GM12878 (cell line): ENCODE measurements at places on chromosomes 5 and 9. TPM values are rescaled to one million over a fixed set of nuclear protein-coding genes. Genes with fewer than 3 reads are reported as not detected.

NHP2 gene
- polyA plus RNA-seq = 513 and 528 TPM in 2 replicates

PCDHB1 gene
- polyA plus RNA-seq = not detected in 2 replicates

TEX48 gene
- not detected in 2 replicates for polyA plus RNA-seq

EQTN gene
- not detected in 2 replicates for polyA plus RNA-seq

CKMT2 gene
- polyA plus RNA-seq = 0.22 and 1.2 TPM in 2 replicates

IRX2 gene
- polyA plus RNA-seq = not detected in 2 replicates

MED22 gene
- polyA plus RNA-seq = 23.8 and 24.3 TPM in 2 replicates

SLC36A1 gene
- 2.4 and 4.1 TPM in 2 replicates for polyA plus RNA-seq

PNPLA7 gene
- 0.07 and 0.11 TPM in 2 replicates for polyA plus RNA-seq

GRAMD2B gene
- 9.0 and 9.3 TPM in 2 replicates for polyA plus RNA-seq

PCSK5 gene
- polyA plus RNA-seq = not detected in 2 replicates

VCAN gene
- 2.9 TPM in 2 replicates for polyA plus RNA-seq

SLC6A18 gene
- polyA plus RNA-seq = not detected in 2 replicates

ANGPTL2 gene
- polyA plus RNA-seq = 0.62 and 0.82 TPM in 2 replicates

LEAP2 gene
- polyA plus RNA-seq = 2.3 and 2.6 TPM in 2 replicates

PCDHB13 gene
- polyA plus RNA-seq = not detected in 2 replicates

FST gene
- polyA plus RNA-seq = not detected in 2 replicates

STK10 gene
- 52.8 and 54.9 TPM in 2 replicates for polyA plus RNA-seq

MYORG gene
- polyA plus RNA-seq = 0.06 and 0.13 TPM in 2 replicates

NUTM2G gene
- 0.12 and 0.24 TPM in 2 replicates for polyA plus RNA-seq

GABRA1 gene
- polyA plus RNA-seq = not detected in 2 replicates

SLIT3 gene
- not detected in 2 replicates for polyA plus RNA-seq

SLC44A1 gene
- polyA plus RNA-seq = 1.7 and 2.4 TPM in 2 replicates

LCN12 gene
- polyA plus RNA-seq = 0.19 and 0.44 TPM in 2 replicates

RNF224 gene
- polyA plus RNA-seq = not detected in 2 replicates

TARS1 gene
- 254 and 271 TPM in 2 replicates for polyA plus RNA-seq

FAM221B gene
- polyA plus RNA-seq = 0.12 TPM in 1 of 2 replicates, not detected in the other

ADAMTS19 gene
- not detected in 2 replicates for polyA plus RNA-seq

PSMB7 gene
- polyA plus RNA-seq = 315 and 323 TPM in 2 replicates

FRRS1L gene
- not detected in 2 replicates for polyA plus RNA-seq

TLX3 gene
- polyA plus RNA-seq = not detected in 2 replicates

KCNV2 gene
- polyA plus RNA-seq = 0.11 and 0.37 TPM in 2 replicates

C9orf50 gene
- not detected in 2 replicates for polyA plus RNA-seq

NR4A3 gene
- polyA plus RNA-seq = 0.10 TPM in 1 of 2 replicates, not detected in the other

PLAC8L1 gene
- polyA plus RNA-seq = 0.28 TPM in 1 of 2 replicates, not detected in the other

FAXDC2 gene
- 0.98 and 1.8 TPM in 2 replicates for polyA plus RNA-seq

PCDHGA4 gene
- 0.17 TPM in 1 of 2 replicates, not detected in the other for polyA plus RNA-seq

SPATA31A3 gene
- polyA plus RNA-seq = not detected in 2 replicates

SHB gene
- 0.47 and 0.90 TPM in 2 replicates for polyA plus RNA-seq

ZDHHC11 gene
- 0.28 and 0.36 TPM in 2 replicates for polyA plus RNA-seq

PDE6A gene
- 0.11 and 0.26 TPM in 2 replicates for polyA plus RNA-seq

LCN15 gene
- polyA plus RNA-seq = 0.50 and 0.67 TPM in 2 replicates

SRA1 gene
- 127 and 129 TPM in 2 replicates for polyA plus RNA-seq

SELENOP gene
- polyA plus RNA-seq = 0.51 and 1.2 TPM in 2 replicates

BAAT gene
- 0.09 TPM in 1 of 2 replicates, not detected in the other for polyA plus RNA-seq

FBLL1 gene
- not detected in 2 replicates for polyA plus RNA-seq

ADAMTSL1 gene
- 0.09 TPM in 1 of 2 replicates, not detected in the other for polyA plus RNA-seq

IL9 gene
- not detected in 2 replicates for polyA plus RNA-seq

MYOZ3 gene
- 0.32 TPM in 1 of 2 replicates, not detected in the other for polyA plus RNA-seq

MPDZ gene
- not detected in 2 replicates for polyA plus RNA-seq

NPDC1 gene
- polyA plus RNA-seq = 0.37 and 1.1 TPM in 2 replicates

DPP7 gene
- polyA plus RNA-seq = 130 and 150 TPM in 2 replicates

OR1J1 gene
- not detected in 2 replicates for polyA plus RNA-seq

ARL10 gene
- polyA plus RNA-seq = 0.85 and 1.3 TPM in 2 replicates

GPR21 gene
- not detected in 2 replicates for polyA plus RNA-seq

PANK3 gene
- polyA plus RNA-seq = 7.9 and 9.2 TPM in 2 replicates

PCDHA9 gene
- polyA plus RNA-seq = 0.03 TPM in 1 of 2 replicates, not detected in the other

HOMER1 gene
- 7.2 and 8.5 TPM in 2 replicates for polyA plus RNA-seq

SUSD3 gene
- 30.9 and 32.9 TPM in 2 replicates for polyA plus RNA-seq

CATSPER3 gene
- 0.12 and 0.28 TPM in 2 replicates for polyA plus RNA-seq
